ENCODE measurements at places on chromosomes 5 and 9.
A peak's percentile ranks its signal among the peaks of the same experiment; 100 is the strongest.

DNA sequence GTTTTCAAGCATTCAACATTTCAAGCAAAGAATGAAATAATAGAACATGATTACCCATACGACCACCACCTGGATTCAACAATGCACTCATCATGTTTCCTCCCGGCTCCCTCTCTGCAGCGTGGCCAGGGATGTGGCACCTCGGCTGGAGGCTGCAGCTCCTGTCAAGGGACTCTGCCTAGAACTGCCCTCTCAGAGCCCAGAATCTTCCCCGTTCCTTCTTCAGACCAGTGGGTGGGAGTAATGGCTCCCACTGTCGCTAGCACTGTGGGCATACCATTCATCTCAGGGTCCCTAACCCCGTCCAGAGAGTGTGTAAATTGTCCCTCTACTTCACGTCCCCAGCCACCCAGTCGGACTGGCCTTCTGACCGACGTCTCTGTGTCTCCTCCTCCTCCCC is 118.6 kb upstream of the COL5A1 start:
- no peak for DNase-seq

GRCh38 chr5:134784241-134784920 is 25.8 kb downstream of the DDX46 start:
- no peak for DNase-seq

DNA sequence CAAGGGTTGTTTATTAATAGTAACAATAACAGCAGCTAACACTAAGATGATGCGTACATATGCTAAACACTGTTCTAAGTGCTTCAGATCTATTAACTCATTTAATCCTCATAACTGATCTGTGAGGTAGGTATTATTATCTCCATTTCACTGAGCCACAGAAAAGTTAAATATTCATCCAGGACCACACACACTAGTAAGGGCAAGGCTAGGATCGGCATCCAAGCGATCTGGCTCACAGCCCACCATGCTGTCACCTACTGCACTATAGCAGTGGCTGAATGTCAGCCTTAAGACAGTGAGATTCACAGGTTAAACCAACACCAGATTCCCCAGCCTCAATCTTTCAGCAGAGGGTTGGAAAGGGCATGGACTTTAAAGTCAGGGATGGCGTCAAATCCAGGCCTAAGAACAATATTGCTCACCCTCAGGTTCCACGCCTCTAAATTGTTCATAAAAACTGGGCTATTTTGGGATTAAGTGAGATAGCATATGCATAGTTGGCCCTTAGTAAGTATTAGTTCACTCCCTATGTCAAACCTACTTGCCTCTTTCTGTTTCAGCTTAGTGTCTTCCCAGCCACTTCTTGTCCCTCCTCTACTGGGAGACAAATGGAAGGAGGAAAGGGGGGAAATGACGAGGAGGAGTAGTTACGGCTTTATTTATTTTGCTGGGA is 150.8 kb downstream of the MAPKAP1 start:
- DNase-seq = no peak

DNA sequence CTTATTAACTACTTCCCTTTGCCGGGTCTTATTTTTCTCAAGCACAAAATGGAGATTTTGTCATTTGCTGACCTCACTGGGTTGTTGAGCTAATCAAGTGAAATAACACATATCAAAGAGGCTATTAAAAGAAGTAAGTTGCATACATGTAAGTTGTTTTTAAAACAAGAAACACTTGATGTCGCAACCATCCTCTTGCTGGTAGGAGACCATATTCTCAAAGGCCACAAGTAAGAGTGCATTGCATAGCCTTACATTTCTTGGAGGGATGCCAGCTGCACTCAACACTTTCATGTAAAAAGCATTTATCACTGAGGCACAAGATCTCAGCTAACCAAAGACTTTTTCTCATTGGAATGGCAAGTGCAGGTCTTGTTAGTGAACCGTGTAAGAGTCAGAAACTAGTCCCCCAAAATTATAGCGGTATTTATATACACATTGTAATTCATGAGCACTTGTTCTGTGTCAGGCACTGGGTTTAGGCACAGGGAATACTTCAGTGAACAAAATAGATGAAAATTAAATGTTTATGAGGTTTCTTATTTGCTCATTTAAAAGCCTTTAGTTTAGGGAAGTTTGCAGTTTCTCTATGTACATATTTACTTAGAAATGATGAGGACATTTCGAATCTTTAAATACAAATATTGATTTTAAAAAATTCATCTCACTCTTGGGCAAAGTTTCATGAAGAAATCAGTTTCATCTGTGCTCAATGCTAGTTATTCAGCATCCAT is 72.0 kb downstream of the ZFAND5 start:
- peak; percentile 47 for DNase-seq

DNA sequence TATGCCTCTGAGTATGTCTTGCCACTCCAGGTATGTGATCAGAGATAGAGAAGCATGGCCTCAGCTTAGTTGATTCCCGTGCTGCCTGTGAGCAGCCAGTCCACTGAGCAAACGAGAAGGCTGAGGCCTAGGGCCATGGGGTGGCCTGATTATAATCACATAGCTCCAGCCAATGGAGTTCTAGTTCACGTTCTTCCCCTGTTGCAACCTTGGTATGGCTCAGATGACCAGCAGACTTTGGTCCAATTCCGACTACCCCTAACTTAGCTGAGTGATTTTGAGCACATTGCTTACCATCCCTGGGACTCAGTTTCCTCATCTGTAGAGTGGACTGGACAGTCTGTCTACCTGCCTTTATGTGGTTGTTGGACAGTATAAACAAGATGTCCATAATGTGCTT is 68.4 kb downstream of the PPARGC1B start:
- DNase-seq = no peak

- DNase-seq = no peak
Measured at GRCh38 chr5:108222011-108222410, 159.9 kb downstream of the FBXL17 start.

- DNase-seq = peak; percentile 77
Measured at GRCh38 chr5:172904643-172905345, 54.4 kb upstream of the RPL26L1 start.

GRCh38 chr9:83707518-83707767 is 315 bp downstream of the UBQLN1 start:
- DNase-seq = peak; percentile 79

GRCh38 chr9:73536403-73536802 is 384.7 kb downstream of the ANXA1 start:
- no peak for DNase-seq

- DNase-seq = no peak
Measured at GRCh38 chr9:7811677-7812076, 12.1 kb upstream of the DMAC1 start.

DNA sequence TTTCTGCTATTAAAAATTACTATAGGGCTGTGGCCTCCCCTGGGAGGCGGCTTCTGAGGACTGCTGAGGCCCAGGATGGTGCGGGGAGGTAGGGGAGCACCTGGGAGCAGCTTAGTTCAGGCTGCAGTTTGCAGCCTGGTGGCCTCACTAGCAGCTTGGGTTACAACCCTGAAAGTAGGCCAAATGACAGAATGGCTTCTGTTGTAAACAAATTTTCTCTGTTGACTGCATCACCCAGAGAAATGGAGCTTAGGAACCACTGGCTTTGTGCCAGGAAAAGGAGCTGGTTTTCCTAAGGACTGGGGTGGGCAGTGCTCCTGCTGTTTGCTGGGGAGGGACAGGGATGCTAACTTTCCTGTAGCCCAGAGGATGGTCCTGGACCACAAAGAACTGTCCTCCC is 130.3 kb downstream of the ENTREP1 start:
- no peak for DNase-seq

GRCh38 chr9:125752070-125752628 is 5.0 kb downstream of the PBX3 start:
- no peak for DNase-seq

All from HCEC 1CT (cell line).